ENCODE measurements at places on chromosomes 4 and X.
A peak's percentile ranks its signal among the peaks of the same experiment; 100 is the strongest.

- no peak for DNase-seq
Observed at GRCh38 chr4:111213531-111213930, 590.7 kb upstream of the PITX2 start.

DNA sequence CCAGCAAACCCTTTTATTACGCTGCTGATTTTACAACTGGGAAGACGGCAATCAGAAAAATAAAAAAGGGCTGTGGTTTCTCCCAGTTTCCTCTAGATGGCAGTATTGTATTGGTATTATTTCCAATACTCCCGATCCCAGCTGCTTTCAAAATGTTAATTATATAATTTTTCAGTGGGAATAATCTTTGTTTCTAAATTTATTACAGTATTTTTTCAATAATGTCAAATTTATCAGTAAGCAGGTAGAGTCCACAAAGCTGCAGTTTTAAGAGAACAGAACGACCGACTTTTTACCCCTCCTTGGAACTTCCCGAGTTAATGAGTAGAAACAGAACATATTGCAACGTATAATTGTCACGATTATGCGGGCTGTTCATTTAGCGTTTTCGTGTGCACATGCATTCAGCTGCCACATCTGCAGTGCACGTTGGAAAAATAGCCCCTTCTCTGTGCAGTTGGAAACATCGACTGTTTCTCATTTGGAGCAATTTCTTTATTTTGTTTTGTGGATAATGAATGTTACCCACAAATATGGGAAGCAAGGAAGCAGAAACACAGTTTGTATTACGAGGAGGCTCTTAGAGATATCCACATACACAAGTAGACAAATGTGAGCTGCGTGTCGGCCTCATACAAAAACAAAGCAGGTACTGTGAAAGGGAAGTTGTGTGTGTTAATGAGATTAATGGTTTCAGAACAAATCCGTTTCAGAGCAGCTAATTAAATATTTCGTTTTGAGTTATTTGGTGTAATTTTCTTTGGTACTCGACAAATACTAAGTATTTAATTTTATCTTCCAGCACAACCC is 188.0 kb downstream of the STIM2 start:
- peak; percentile 52 for DNase-seq

DNA sequence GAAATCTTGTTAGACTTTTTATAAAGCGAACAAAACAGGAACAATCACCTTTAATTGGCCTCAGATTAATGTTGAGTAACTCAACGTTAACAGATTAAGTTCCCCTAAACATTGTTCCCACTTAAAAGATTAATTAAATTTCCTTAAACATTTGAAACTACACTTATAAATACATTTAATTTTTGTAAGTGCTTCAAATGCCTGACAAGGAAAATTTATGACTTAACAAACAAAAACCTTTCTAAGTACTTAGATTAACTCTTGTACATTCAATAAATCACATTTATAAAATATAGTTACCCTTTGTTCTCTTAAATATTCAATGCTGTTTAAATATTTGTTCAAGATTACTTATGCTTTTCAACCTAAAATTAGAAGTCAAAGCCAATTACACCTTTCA is 39.4 kb upstream of the OCIAD2 start:
- DNase-seq: no peak

DNA sequence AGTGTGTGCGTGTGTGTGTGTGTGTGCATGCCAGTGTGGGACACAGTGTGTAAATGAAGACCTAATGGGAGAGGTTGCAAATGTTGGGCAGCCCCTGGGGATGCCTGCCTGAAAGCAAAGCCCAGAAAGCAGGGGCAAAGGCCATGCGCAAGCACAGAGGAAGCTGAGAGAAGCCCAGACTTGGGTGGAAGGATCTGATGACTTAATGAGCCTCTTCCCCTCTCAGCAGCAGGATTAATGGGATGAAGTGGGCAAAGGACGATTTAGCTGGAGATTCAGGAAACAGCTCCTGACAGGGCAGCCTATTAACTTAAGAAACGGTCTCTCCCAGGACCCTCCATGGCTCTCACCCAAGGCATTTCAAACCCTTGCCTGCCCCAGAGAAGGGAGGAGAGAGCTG is 107.3 kb downstream of the EFNB1 start:
- no peak for DNase-seq

- no peak for DNase-seq
Observed at GRCh38 chr4:157300701-157301100, 80.2 kb downstream of the GRIA2 start.

GRCh38 chr4:54495641-54496040 is 162.1 kb upstream of the KIT start:
- no peak for DNase-seq

DNA sequence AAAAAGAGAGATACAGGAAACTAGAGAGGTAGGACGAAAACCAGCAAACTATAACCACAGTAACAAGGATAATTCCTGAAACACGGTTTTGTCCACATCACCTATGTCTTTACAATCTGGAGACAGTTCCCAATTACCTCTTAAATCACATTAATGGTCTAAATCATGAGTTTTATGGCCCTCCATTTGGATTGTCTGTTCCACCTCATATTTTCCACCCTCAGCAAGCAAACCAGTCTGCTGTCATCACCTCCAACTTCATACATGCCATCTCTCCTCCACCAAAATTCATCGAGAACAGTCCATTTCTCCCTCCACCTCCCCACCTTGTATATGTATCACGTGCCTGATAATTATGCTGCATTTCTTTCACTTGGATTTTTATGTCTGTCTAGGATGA is 107.3 kb downstream of the SH3RF1 start:
- no peak for DNase-seq

DNA sequence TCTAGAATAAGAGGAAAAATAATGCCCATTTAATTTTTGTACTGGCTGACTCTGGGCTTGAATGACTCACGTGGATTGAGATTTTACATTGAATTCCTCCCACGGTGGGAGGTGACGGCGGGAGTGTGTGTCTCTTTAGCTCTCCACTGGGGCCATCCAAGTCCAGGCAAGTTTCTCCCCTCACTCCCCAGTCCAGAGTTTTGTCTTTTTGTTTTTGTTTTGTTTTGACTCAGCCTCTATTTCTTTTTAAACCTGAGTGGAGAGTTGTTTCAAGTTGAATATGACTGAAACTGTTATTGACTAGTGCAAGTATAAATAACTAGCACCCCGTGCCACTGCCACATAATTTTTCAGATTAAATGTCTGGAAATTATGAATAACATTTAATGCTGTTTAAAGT is 13.6 kb downstream of the CHST7 start:
- no peak for DNase-seq

DNA sequence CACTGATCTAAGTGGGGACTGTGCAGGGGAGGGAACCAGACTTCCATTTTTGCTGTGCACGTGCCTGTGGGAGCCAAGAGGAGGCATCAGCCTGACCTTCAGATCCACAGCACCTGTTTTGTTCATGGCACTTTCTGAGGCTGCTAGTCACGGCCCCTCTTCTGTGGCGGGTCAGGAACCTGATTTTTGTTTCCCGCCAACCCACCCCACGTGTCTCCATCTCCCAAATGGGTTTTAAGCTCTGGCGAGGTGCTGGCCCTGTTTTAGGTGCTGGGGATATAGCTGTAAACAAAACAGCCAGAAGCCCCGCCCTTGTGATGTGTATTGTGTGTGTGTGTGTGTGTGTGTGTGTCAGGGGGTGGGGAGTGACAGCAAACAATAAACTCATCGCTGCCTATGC is 60.4 kb upstream of the GRPEL1 start:
- no peak for DNase-seq

DNA sequence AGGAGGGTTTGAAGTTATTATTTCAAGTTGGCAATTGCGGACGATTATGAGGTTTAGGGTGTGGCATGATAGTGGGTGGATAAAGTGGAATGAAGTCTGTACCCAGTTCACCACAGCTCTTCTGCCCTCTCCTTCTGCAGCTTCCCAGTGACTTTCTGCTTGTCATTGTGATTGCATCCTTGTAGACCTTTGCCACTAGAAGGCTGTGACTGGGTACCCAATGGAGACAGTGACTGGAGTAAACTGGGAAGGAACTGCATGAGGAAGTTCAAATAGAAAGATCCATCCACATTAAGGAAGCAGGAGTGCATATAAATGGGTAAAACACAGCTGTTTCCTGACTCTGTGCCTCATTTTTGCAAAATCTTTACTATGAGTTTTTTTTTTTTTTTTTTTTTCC is 53.5 kb upstream of the SPANXN3 start:
- DNase-seq: no peak

DNA sequence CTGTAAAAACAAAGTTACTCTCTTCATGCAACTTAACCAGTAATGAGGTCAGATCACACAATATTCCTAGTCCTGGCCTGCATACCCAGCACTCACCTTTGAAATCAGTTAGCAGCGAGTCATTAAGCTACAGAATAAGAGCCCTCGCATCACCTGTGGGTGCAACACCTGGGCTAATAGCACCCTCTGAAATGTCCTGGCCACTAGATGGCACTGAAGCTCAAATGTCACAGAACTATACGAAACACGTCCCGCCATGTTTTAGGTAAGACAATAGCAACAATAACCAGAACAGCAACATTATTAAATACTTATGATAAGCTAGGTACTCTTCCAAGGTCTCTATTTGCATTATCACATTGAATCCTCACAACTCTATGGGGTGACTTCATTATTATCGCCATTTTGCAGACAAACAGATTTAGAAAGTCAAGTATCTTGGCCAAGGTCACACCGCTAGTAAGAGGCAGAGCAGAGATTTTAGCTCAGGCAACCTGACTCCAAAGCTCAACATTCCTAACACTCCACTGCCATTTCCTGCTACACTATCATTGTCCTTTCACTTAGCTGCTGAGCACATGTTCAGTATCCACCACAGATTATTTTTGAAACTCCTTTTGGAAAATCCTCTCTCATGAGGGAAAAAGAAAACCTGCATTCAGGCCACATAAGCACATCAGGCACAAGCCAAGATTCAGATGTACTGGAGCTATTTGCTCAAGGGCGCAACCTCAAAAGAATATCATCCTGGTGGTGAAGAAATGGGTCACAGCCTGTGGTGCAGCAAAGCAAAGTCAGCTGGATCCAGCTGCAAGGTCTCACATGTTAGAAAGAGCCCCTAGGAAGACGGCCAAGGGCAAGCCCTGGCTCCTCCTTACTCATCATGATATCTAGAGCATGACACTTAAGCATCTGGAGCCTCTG is 59.5 kb upstream of the KDR start:
- no peak for DNase-seq

DNA sequence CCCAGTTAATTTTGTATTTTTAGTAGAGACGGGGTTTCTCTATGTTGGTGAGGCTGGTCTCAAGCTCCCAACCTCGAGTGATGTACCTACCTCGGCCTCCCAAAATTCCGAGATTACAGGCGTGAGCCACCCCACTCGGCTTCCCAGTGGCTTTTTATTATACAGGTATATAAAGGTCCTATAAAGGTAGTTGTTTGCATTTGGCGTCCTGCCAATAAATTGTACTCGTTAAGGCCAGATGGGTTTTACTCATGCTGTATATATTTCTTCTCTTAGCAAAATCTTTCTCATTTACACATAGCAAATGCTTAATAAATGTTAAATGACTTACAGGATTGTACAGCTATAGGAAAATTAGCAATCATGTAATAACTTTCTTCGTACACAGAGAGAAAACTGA is 6.9 kb downstream of the SHROOM3 start:
- DNase-seq: no peak

Measured in AML-193 (cell line).